CD8-positive, alpha-beta T cell (primary cell): ENCODE measurements at places on chromosomes 16 and 17.

- no peak for DNase-seq
These were observed 1.5 kb downstream of the CYBA start for GRCh38 chr16:88649195-88649923.

DNA sequence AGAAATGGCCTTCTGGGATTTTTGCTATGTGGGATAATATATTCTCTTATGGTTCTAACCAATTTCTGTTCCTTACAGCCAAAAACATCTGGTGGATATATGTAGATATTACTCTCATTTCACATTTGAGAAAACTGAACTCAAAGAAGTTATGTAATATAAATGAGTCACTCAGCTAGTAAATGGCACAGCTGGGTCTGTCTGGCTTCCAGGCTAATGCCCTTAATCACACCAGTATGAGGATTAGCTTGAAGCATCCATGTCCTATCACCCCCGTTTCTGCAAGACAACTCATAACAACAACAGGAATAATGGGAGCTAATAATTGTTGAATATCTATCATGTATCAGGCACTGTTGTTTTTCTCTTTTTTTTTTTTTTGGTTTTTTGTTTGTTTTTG is 34.4 kb upstream of the USP7 start:
- DNase-seq, result no peak

- DNase-seq, result no peak
These were observed 841 bp downstream of the RAPGEFL1 start for GRCh38 chr17:40178021-40178601.

DNA sequence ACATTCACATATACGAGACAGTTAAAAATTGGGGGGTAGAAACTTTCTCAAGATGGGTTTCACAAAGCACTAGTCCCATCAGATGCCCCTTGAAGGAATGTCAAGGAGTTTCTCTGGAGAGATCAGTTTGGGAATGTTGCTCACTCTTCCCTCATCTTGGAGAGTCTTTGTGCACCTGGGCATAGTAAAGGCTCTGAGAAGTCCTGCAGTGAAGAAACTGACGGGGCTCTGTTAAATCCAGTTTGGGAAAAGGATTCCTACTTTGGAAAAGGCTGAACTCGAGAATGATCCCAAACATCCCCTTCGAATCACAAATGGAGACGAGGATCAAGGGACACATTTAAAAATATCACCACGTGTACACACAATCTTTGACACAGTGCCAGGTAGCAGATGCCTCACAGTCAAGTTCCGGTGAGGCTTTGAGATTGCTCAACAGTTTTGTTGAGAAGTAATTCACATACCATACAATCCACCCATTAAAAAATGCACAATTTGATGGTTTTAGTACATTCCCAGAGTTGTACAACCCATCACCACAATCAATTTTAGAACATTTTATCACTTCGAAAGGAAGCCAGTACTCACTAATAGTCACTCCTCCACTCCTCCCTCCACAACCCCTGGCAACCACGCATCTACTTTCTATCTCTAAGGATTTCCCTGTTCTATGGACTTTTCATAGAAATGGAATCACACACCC is 203.4 kb upstream of the FOXF1 start:
- DNase-seq, result no peak

DNA sequence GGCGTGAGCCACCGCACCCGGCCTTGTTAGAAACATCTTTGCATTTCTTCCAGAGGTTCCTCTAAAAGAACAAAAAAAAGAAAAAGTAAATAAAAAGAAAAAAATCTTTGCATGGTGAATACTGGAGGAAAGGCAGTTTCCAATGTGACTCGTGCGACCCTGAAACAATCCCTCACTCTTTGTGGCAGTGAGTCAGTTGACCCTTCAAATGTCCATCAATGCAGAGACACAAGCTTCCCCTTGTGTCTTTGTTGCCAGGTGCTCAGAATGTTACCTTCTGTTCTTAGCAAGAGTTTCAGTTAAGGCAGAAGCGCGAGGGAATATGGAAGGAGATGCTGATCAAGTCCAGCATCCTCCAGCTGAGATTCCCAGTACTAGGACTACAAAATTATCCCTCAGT is 16.4 kb downstream of the CACNG4 start:
- DNase-seq, result no peak

- no peak for DNase-seq
These were observed 19.8 kb upstream of the TIMP2 start for GRCh38 chr17:78944956-78945355.

GRCh38 chr16:58448890-58449289 is 51.1 kb upstream of the NDRG4 start:
- no peak for DNase-seq

- no peak for DNase-seq
These were observed 4.7 kb downstream of the HOXB2 start for GRCh38 chr17:48540213-48540612.
